ENCODE measurements at places on chromosomes 1 and 21.
A peak's percentile ranks its signal among the peaks of the same experiment; 100 is the strongest.

GRCh38 chr21:38772646-38773045 is 33.1 kb upstream of the ETS2 start:
- peaks cover 17% of the 10 kb centered on the region for H3K4me1 ChIP-seq
- H3K27ac ChIP-seq: peak overlapping the region; percentile 65
- no peak overlapping the region for H3K4me3 ChIP-seq
- H3K27me3 ChIP-seq: no peaks in the 10 kb centered on the region
- no peaks in the 10 kb centered on the region for H3K36me3 ChIP-seq

DNA sequence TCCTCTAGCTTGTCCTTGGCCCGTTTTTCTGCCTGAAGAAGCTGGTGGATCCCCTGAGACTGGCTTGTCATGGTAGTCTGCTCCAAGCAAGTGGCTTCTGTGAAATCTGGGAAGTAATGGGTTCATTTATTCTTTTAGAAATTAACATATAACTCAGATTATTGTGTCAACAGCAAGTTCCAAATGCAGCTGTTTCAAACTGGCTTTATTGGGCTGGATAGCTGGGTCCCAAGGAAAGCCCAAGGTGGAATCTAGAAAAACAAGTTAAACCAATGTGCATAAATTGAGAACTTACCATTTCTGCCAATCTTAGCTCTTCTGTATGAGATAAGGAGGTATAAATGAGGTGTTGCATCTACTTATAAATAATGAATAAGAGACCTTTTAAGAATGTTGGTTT is at the start of gene ATP6V1G3:
Gene ATP6V1G3 (minus strand): TSS at position 101 of the 400 bp plus-strand sequence. CDS start 30 bp downstream, at position 71.
- DNase-seq: no peak
- H3K36me3 ChIP-seq: no peaks in the 10 kb centered on the region
- no peaks in the 10 kb centered on the region for H3K27me3 ChIP-seq
- H3K4me3 ChIP-seq: no peak within 1 kb of the TSS
- no peaks in the 10 kb centered on the region for H3K4me1 ChIP-seq

- H3K36me3 ChIP-seq: no peaks in the 10 kb centered on the region
- no peak overlapping the region for H3K27ac ChIP-seq
- H3K27me3 ChIP-seq: peaks cover 21% of the 10 kb centered on the region
- no peak overlapping the region for H3K4me3 ChIP-seq
- no peaks in the 10 kb centered on the region for H3K4me1 ChIP-seq
These were observed 52.4 kb upstream of the PAX7 start for GRCh38 chr1:18578271-18578670.

DNA sequence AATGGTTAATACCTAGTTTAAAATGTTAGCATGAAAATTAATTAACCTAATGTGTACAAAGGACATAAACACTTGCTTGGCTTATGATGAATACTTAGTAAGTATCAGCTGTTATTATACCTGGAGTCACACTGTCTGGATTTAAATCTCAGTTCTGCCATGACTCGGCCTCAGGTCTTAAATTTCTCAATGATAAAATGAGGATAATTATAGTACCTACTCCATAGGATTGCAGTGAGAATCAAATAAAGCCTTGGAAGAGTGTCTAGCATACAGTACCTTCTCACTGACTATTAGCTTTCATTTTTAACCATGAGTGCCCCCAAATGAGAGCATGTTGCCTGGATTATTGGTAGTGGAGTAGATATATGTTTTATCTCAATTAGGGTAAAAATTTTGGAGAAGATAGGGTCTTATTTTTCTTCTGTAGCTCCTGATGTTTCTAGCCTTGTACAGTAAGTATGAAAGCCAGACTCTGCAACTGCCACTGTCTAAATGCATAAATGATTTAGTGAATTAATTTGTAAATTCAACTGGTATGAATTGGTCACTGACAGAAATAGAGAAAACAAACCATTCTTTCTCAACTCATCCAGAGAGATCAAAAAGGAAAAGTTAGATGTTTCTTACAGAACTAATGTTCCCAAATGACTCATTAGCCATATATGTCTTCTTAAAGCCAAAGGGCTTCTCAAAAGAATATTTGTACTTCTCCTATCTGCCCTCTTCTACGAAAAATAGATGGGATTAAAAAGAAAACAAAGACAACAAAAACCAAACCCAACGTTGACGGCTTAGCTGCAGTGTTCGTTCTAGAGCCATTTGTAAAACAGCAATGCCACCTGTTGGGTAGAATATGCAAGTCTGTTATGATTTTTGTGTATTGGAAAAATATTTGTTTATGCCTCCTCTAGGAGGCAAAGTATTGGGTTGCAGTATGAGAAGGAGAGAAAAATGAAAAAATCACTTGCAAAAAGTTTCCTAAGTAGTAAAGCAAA is 53.8 kb upstream of the MROH9 start:
- DNase-seq: no peak
- no peaks in the 10 kb centered on the region for H3K4me1 ChIP-seq
- H3K4me3 ChIP-seq: no peak overlapping the region
- H3K27me3 ChIP-seq: no peaks in the 10 kb centered on the region
- H3K27ac ChIP-seq: no peak overlapping the region

DNA sequence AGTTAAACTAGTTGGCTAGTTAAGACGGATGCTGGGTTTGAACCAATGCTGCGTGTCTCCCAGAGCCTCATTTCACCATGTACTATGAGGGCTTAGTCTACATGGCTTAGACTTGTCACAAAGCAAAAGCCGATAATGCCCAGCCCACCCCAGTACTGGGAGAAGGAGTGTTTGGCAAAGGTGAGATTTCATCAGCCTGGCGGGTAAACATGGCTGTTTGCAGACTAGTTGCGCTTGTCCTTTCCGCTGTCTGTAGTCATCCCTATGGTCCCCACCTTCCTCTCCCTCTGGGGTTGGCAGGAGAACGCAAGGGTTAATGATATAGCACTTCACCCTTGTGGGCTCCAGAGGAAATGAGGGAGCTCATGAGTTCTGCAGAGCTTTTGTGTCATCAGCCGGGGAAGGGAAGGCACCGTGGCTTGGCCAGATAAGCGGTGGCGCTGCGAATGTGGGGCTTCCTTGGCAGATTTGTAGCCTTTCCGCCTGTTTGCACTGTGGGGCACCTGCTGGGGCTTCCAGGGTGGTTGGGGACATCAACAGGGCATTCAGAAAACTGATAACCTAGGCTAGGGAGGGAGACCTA is 29.2 kb downstream of the SOX13 start:
- no peaks in the 10 kb centered on the region for H3K27me3 ChIP-seq
- 0 out of 2 replicates have a peak, but pooled peaks cover 9% of the 10 kb centered on the region for H3K36me3 ChIP-seq
- peak; percentile 17 for DNase-seq
- peaks cover 90% of the 10 kb centered on the region for H3K4me1 ChIP-seq

GRCh38 chr21:27429710-27430341 is 462.9 kb upstream of the ADAMTS5 start:
- H3K27ac ChIP-seq: no peak overlapping the region
- H3K36me3 ChIP-seq: no peaks in the 10 kb centered on the region
- no peaks in the 10 kb centered on the region for H3K4me1 ChIP-seq
- no peaks in the 10 kb centered on the region for H3K27me3 ChIP-seq

DNA sequence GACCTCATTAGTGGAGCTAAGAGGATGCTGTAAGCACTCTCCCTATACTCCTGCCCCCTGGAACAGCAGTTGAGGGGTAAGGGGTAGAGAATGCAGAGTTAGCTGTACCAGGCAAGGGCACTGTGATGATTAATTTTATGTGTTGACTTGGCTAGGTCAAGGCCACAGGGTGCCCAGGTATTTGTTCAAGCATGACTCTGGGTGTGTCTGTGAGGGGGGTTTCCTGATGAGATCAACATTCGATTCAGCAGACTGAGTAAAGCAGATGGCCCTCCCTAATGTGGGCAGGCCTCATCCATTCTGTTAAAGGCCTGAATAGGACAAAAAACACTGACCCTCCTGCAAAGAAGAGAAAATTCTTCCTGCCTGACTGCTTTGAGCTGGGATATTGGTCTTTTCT is 110.8 kb downstream of the KCND3 start:
- no peak for DNase-seq
- no peak overlapping the region for H3K4me3 ChIP-seq
- H3K36me3 ChIP-seq: no peaks in the 10 kb centered on the region

GRCh38 chr1:156123356-156124196 is 9.1 kb downstream of the LMNA start:
- H3K36me3 ChIP-seq: 0 out of 2 replicates have a peak, but pooled peaks cover 9% of the 10 kb centered on the region
- DNase-seq: peak; percentile 94
- peak overlapping the region; percentile 56 for H3K4me3 ChIP-seq
- H3K27me3 ChIP-seq: no peaks in the 10 kb centered on the region
- H3K27ac ChIP-seq: peak overlapping the region; percentile 98

- no peaks in the 10 kb centered on the region for H3K4me1 ChIP-seq
- no peak overlapping the region for H3K27ac ChIP-seq
- no peaks in the 10 kb centered on the region for H3K27me3 ChIP-seq
- no peak for DNase-seq
These were observed 667.1 kb downstream of the LTN1 start for GRCh38 chr21:28325618-28326017.

DNA sequence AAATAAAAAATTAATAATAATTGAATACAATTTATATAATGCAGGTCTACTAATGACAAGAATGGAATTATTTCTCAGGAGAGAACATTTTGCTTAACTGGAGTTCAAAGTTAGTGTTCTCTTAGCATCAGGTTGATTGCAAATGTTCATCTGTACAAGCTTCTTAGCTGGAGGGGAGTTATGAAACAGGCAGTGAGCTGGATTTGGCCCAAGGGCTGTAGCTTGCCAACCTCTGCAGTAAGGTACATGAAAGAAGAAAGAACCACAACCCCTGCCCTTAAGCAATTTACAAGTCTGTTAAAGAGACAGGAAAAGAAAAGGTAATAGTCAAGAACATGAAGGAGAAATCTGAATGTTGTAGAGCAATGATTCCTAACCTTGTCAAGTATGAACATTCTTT is 17.0 kb downstream of the LPGAT1 start:
- H3K36me3 ChIP-seq: peaks cover 2% of the 10 kb centered on the region
- no peaks in the 10 kb centered on the region for H3K4me1 ChIP-seq
